ENCODE measurements at places on chromosomes 5 and 9.

DNA sequence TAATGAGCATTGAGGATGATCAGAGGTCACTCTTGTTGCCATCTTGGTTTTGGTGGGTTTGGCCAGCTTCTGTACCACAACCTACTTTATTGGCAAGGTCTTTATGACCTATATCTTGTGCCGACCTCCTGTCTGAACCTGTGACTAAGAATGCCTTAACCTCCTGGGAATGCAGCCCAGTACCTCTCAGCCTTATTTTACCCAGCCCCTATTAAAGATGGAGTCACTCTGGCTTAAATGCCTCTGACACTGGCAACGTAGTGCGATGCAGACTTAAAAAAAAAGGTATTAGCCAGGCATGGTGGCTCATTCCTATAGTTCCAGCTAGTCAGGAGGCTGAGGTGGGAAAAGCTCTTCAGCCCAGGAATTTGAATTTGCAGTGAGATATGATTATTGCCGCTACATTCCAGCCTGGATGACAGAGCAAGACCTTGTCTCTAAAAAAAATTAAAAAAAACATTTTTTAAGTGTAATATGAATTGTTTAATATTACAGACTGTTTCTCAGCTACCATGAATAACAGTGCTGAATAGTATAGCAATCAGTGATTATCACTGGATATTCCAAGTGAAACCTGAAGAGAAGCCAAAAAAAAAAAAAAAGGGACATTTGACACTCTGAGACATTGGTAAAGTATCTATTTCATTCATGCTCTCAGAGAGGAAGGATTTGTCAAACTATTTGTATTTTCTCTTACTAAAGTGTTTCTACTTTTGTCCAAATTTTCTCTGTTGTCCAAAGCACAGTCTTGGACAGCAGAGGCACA lies 18.3 kb upstream of the STOM start:
- no peak for DNase-seq

- DNase-seq, result no peak
Measured at GRCh38 chr9:129150672-129151211, 27.3 kb downstream of the IER5L start.

- no peak for DNase-seq
Measured at GRCh38 chr9:16154521-16155078, 601.8 kb downstream of the CCDC171 start.

GRCh38 chr9:116899337-116900006 lies 212.4 kb downstream of the TRIM32 start:
- no peak for DNase-seq

DNA sequence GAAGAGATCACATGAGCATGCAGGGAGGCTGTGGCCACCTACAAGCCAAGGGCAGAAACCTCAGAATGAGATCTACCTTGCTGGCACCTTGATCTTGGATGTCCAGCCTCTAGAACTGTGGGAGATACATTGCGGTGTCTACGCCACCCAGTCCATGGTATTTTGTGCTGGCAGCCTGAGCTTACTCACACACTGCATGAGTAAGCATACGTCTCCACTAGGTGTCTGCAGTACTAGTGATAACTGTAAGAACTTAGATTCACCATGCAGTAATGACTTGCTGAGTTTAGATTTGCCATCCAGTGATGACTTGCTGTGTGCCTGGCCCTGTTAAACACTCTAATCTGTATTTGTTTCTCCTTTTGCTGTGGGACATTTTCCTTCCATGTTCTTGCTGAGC lies 417.7 kb downstream of the GADD45G start:
- DNase-seq, result no peak

- no peak for DNase-seq
Measured at GRCh38 chr9:76378367-76379073, 15.7 kb downstream of the RFK start.

- no peak for DNase-seq
Measured at GRCh38 chr5:117463881-117464570, 889.4 kb upstream of the SEMA6A start.

DNA sequence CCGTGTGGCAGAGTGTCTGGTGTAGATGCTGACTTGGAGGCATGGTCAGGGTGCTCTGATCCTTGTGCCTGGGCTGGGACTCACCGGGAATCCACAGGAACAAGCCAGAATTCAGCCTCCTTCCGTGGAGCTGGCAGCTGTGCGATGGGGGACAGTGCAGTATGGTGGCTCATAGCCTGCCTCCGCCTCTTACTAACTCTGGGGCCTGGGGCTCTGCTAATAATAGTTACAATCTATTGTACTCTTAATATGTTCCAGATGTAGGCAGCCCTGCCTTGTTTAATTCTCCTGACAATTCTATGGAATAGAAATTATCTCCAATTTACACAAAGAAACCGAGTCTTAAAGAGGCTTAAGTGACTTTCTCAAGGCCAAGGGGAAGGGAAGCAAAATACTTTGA lies 77.6 kb downstream of the PCDH1 start:
- DNase-seq, result no peak

DNA sequence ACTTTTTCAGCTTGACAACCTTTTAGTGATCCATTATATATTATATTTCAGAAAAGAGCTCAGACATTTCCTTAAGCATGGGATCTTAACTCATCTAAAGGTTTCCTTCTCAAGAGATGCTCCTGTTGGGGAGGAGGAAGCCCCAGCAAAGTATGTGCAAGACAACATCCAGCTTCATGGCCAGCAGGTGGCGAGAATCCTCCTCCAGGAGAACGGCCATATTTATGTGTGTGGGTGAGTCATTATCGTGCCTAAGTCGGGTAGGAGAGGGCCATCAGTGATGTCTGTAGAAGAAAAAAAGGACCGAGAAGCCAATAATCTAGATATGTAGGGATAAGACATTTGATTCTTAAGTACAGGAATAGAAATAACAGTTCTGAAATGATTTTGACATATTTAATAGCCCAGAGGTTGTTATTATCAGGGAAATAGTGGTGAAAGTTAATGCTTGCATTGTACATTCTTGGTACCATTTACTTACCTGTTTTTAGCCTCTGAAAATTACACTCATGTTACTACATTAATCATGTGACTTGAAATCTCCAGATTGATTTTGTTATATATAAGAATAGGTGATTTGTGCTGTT lies 28.2 kb downstream of the MTRR start:
- DNase-seq, result no peak

DNA sequence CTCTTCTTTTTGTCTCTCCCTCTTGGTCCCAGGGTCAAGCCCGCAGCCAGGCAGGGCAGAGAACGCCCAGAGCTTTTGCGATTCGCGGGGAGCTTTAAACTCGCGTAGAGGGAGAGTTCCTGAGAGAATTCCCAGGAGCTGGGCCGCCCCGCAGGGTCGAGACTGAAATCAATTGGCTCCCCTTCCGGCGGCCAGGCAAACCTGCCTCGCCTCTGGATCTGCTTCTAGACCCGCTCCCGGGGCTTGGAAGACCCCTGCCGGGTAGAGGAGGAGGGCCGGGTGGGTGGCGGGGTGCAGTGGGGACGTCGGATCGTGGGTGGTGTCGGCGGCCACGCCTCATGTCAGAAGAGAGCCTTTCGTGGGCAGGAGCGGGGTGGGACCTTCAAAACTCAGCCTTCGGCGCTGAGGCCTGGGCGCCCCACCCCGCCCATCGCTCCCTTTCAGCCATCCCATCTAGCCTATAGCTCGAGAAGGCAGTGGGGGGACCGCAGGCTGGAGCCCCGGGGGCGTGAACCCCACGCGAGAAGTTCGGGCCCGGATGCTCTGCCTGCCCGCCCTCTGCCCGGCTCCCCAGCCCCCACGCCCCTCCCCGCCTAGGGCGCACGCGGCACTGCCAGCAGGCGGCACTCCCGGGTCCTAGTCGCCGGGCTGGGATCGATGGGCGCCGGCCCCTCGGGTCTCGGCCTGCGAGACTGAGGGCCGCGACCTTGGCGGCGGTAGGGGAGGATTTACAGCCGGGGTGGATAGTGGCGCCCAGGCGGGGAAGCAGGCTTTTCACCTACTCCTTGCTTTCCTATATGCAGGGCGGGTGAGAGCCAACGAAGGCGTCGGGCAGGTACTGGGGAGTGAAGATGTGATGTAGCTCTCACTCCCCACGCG lies 6.1 kb downstream of the PRDM6 start:
- no peak for DNase-seq

DNA sequence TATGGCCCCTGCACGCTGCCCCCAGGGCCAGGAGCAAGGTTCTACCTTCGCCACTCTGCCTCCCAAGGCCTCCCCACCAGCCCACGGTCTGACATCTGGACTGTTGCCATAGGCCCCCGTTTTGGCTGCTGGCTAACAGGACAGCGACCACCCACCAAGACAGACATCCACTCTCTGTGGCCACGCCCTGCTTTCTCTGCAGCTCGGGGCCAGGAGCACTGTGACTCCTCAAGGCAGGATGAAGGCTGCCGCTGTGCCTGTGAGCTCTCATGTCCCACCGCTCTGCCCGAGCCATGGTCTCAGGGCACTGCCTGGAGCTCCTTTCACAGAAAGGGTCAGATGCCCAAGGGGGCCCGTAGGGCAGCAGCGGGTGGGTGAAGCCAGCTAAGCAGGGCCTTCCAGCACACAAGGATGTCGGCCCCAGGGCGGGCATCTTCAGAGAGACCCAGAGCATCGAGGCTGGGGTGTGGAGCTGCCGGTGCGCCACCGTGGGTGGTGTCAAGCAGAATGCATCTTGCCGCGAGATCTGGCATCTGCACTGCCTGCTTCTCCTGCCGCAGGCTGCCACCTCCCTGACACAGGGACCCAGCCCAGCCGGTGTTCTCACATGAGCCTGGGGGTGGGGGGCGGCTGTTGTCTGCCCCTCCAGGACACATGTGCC lies 92.2 kb upstream of the ADAMTS2 start:
- no peak for DNase-seq

- no peak for DNase-seq
Measured at GRCh38 chr5:33934176-33934575, 2.0 kb upstream of the RXFP3 start.

GRCh38 chr9:94005272-94005901 lies 50.2 kb upstream of the BARX1 start:
- DNase-seq, result no peak

GRCh38 chr9:135559606-135560005 lies 1.9 kb upstream of the PAEP start:
- DNase-seq, result no peak

GRCh38 chr5:55231029-55231918 lies 2.1 kb downstream of the CCNO start:
- no peak for DNase-seq

GRCh38 chr9:89491694-89492093 lies 6.2 kb downstream of the SEMA4D start:
- DNase-seq, result no peak

DNA sequence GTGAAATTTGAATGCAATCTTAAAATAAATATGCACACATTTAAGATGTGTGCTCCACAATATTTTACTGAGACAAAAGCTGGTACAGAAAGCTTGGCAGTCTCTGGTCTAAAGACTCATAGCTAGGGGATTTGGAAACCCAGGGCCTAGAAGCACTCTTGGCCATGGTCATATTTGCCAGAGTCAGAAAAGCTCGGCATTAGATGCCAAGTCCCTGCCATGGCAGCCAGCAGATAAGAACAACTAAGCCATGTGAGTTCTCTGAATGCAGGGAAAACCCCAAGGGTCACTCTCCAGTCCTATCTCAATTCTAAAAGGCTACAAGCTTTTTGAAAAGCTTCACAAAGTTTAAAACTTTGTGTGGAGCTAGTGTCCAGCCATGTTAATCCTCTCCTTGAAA lies 119.5 kb downstream of the FAM114A2 start:
- no peak for DNase-seq

All from T-helper 22 cell (primary cell).